ENCODE measurements at places on chromosomes 5 and 9. TPM values are rescaled to one million over a fixed set of nuclear protein-coding genes. Genes with fewer than 3 reads are reported as not detected.

DNA sequence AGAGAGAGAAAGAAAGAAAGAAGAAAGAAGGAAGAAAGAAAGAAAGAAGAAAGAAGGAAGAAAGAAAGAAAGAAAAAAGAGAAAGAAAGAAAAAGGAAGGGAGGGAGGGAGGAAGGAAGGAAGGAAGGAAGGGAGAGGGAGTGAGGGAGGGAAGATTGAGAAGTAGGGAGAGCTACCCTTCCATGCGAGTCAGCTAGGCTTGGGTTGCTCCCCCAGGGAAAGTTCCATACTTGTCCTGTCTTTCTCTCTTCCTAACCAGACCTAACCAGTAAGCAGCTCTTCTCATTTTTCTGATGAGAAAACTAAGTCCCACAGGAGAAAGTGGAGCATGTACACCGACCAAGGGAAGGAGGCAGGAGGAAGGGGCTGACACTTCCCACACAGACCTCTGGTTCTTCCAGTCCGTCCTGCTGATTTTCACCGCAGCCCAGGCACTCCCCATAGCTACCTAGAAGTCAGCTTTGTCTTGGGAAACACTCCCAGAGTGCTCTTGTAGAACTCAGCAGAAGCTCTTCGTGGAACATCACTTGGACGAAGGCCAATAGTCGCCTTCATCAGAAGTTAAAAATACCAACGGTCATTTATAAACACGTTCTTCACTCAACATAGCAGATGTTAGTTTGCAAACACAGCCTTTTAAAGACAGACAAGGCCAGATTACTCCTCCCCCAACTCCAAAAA is 29.0 kb upstream of the ENTREP1 start:
- peak; percentile 2 for DNase-seq
- no peak overlapping the region for H3K4me3 ChIP-seq
- no peaks in the 10 kb centered on the region for H3K4me1 ChIP-seq

- H3K27me3 ChIP-seq: peaks cover 35% of the 10 kb centered on the region
- no peak overlapping the region for H3K27ac ChIP-seq
- no peaks in the 10 kb centered on the region for H3K36me3 ChIP-seq
- DNase-seq: no peak
These were observed 22.8 kb upstream of the LPCAT1 start for GRCh38 chr5:1546556-1546955.

DNA sequence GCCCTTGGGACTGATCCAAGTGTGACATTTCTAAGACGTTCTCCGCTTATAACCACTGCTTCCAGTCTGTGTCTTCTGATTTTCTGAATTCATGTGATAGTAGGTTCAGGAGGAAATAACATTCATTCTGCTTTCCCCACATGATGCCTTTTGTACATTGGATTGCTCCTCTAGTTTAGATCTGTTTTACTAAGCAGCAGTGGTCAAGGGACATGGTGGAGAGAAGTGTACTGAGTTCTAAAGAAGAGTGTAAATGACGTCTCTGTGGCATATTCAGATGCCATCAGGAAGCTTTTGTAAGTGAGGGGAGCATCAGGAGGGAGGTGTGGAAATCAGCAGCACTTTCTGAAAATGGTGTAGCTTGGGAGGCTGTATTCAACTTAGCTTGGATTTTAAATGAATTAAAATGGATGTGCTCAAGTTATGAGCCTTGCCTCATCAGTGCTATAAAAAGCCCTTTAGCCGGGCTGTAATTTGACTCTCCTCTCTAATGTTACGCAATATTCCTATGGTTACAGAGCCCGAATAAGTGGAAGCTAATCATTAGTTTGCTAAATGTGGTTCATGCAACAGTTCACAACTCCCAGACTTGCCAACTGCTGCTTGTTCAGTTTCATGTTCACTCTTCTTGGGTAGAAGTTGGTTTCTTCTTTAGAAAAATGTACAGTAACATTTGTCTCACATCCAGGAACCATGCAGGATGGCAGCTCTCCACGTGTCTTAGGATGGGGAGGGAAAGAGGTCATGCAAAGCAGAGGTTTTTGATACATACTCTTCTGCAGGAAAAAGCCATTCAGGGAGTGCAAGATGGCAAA is 281.3 kb downstream of the ARHGAP26 start:
- H3K27ac ChIP-seq: peak overlapping the region; percentile 71
- no peaks in the 10 kb centered on the region for H3K36me3 ChIP-seq
- no peak overlapping the region for H3K4me3 ChIP-seq
- no peaks in the 10 kb centered on the region for H3K27me3 ChIP-seq
- DNase-seq: peak; percentile 90

PCDHGC3 gene
- 21.9 TPM for total RNA-seq

HRH2 gene
- not detected for total RNA-seq

AGGF1 gene
- total RNA-seq: 7.3 TPM

RIC1 gene
- 68.6 TPM for total RNA-seq
